ENCODE measurements at places on chromosomes 7 and 10.

DNA sequence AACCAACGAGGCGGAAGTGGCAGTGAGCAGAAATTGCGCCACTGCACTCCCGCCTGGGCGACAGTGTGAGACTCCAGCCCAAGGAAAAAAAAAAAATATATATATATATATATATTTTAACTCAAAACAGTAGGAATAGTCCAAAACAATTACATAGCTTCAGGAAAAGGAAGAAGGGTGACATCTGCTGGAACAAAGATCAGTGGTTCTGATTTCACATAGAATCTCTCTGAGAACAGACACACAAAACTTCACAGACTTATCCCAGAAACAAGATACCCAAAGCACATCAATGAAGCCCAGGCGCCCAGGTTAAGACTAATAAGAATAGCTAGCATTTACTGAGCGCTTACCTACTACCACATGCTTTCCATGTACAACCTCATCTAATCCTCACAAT, 45.0 kb downstream of the DNMBP start:
- no peak for DNase-seq

DNA sequence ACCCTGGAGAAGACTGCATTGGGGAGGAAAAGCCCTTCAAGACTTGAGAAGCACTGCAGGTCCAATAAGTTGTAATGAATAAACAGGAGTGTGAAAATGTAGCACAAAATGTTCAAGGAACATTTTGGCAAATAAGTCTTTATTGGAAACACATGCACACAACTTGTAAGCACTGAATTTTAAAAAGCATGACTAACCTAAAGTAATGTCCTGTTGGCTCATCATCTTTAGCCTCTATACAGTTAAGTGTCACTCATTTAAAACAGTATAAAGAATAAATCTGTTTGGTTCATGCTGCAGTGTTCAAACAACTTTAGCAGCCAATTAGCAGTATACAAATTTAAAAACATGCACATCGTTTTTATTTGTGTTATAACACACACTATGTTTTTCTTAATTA, 108.6 kb downstream of the CDK6 start:
- no peak for DNase-seq

GRCh38 chr7:43799605-43800004, 41.1 kb downstream of the BLVRA start:
- DNase-seq = no peak

- DNase-seq = no peak
Observed at GRCh38 chr7:91357379-91357778, 93.1 kb downstream of the FZD1 start.

GRCh38 chr10:104806801-104807200, 165.7 kb downstream of the SORCS3 start:
- no peak for DNase-seq

GRCh38 chr7:44044315-44045225, at the start of gene DBNL:
TSS of gene DBNL (plus strand) at chr7:44044702. CDS start at chr7:44044738, 36 bp downstream.
- DNase-seq = peak; percentile 93

DNA sequence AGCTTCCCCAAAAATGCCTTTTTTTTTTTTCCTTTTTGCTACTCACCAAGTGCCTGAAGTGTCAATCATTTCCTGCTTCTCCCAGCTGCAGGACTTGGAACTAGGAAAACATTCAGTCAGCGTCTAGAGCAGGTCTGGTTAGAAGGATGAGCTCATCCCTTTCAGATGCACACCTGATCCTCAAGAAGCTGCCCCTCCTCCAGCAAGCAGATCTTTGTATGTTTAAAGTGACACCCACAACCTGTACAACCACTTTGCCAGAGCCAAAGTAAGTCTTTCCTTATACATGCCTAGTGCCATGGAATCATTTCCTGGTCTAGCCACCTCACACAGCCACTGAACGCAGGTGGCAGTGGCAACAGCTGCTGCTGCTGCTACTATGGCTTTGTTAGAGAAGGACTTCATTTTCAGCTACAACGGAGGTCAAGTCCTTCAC, 10.4 kb upstream of the USP54 start:
- no peak for DNase-seq

GRCh38 chr7:50304129-50304910, at the start of gene IKZF1:
TSS of gene IKZF1 (plus strand) at chr7:50304716. CDS start at chr7:50319062, 14,346 bp downstream.
- peak; percentile 77 for DNase-seq

- no peak for DNase-seq
Observed at GRCh38 chr7:28362812-28363211, 49.5 kb upstream of the CREB5 start.

GRCh38 chr10:46528171-46528671, 28.2 kb downstream of the GPRIN2 start:
- DNase-seq = no peak

- DNase-seq = peak; percentile 72
Observed at GRCh38 chr10:21526188-21526859, 842 bp upstream of the SKIDA1 start.

DNA sequence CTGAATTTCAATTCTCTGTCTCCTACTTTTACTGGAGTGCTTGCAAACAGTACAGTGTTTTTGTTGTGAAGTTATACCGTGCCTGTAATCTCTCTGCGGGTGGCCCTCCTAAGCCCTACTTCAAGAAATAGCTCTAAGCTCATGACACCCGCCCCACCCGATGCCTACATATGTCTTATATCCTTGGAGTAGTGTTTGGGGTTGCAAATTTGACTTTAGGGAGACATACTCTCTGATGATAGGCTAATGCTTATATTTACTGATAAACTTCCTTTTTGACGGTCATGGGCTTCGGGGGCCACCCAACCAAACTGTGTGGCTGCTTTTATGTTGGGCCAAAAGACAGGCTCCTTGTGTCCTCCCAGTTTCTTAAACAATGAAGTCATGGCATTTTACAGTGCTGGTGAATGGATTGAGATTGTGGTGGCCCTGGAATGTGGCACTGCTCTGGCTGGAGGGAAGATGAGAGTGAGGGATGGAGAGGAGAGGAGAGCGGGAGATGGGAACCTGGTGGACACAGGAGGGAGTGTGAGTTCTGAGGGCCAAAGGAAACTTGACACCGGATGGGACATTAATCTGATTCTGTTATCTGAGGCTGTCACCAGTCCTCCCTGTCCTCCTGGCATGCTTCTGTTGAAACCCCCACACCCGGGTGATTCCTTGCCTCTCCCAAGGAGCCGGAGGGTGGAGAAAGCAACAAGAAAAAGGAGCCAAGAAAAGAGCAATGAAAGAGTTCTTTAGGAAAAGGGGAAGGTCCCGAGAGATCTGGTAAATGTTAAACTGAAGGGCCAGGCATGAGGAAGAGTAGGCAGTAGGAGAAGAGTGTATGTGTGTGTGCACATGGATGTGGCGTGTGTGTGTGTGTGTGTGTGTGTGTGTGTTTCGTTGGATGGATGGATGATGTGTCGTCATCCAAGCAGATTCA, 113.3 kb downstream of the TCF7L2 start:
- no peak for DNase-seq

DNA sequence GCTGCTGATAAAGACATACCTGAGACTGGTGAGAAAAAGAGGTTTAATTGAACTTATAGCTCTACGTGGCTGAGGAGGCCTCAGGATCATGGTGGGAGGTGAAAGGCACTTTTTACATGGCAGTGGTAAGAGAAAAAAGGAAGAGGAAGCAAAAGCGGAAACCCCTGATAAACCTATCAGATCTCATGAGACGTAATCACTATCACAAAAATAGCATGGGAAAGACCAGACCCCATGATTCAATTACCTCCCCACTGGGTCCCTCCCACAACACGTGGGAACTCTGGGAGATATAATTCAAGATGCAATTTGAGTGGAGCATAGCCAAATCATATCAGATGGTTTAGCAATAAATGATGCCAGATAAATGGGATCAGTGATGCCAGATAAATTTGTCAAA, 892.0 kb upstream of the CELF2 start:
- DNase-seq = no peak

- DNase-seq = peak; percentile 76
Observed at GRCh38 chr10:118850418-118851061, 95.8 kb upstream of the CACUL1 start.

- no peak for DNase-seq
Observed at GRCh38 chr7:143283381-143283780, 1.4 kb upstream of the TMEM139 start.

GRCh38 chr10:50431791-50432190, 180.5 kb upstream of the ASAH2 start:
- no peak for DNase-seq

- no peak for DNase-seq
Observed at GRCh38 chr7:151862606-151863381, 14.1 kb downstream of the PRKAG2 start.

DNA sequence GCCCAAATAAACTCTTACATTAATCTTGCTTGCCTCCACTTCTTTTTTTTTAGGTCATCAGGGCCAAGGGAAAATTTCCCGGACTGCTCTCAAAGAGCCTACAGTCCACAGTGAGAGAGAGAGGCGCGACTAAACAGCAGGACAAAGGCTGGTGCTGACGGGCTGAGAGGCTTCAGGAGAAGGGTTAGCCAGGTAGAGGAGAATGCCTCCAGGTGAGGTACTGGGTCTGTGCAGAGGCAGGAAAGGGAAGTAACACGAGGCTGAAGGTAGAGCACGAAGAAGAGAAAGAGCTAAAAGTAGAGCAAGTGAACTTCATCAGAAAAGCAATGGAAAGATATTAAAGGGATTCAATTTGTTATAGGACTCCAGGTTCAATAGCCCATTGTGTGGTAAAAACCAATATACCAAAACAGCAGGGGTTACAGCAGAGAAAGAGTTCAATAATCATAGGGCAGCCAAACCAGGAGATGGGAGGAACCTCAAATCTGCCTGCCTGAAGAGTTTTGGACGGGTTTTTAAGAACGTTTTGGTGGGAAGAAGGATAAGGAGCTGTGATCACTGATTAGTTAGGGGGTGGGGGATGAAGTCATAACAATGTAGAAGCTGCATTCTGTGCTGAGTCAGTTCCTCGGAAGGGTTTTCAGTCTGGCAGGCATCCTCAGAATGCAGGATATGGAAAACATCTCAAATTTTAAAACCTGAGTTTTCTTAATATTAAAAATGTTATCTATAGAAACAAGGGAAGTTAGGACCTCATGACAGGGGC, 171.5 kb downstream of the AKR1D1 start:
- DNase-seq = no peak

GRCh38 chr10:71266918-71267442, 52.1 kb upstream of the SLC29A3 start:
- no peak for DNase-seq

DNA sequence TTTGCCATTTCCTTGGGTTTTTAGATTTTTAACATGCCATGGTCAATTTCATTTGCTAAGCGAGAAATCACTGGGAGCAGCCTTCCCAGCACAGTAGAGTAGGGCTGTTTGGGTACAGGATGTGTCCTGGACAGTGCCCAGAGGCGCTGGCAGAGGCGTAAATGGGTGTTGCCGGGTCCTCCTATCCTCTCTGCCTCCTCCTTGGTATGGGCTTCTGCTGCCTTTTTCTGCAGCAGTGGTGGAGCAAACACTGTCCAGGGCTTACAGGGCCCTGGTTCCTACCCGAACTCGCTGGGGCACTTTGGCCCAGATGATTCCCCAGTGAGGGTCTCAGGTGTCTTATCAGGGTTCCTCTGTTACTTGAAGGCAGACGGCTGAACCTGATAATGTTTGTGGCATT, 298.3 kb downstream of the RPS24 start:
- DNase-seq = no peak

DNA sequence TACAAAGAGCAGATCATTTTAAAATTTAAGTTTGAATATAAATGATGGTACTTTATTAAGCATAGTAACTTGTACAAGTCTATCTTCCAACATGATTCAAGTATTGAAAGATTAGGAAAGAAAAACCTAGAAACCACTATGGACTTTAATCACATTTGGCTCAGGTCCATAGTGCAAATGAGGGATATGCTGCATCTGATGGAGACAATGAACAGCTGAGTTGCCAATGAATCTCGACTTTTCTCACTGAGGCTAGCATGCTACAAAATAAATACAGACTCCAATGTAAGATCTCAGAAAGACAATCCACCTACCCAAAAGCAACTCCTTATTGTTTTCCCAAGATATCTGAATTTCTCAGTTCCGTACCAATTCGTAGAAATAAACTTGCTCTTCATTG, 89.8 kb downstream of the SEMA3A start:
- DNase-seq = no peak

- DNase-seq = no peak
Observed at GRCh38 chr7:73314271-73314670, 5.6 kb upstream of the NSUN5 start.

- no peak for DNase-seq
Observed at GRCh38 chr7:135901585-135902540, 75.3 kb downstream of the MTPN start.

- no peak for DNase-seq
Observed at GRCh38 chr7:131544449-131545301, 11.8 kb downstream of the PODXL start.

GRCh38 chr10:33298110-33298509, 36.4 kb downstream of the NRP1 start:
- no peak for DNase-seq

DNA sequence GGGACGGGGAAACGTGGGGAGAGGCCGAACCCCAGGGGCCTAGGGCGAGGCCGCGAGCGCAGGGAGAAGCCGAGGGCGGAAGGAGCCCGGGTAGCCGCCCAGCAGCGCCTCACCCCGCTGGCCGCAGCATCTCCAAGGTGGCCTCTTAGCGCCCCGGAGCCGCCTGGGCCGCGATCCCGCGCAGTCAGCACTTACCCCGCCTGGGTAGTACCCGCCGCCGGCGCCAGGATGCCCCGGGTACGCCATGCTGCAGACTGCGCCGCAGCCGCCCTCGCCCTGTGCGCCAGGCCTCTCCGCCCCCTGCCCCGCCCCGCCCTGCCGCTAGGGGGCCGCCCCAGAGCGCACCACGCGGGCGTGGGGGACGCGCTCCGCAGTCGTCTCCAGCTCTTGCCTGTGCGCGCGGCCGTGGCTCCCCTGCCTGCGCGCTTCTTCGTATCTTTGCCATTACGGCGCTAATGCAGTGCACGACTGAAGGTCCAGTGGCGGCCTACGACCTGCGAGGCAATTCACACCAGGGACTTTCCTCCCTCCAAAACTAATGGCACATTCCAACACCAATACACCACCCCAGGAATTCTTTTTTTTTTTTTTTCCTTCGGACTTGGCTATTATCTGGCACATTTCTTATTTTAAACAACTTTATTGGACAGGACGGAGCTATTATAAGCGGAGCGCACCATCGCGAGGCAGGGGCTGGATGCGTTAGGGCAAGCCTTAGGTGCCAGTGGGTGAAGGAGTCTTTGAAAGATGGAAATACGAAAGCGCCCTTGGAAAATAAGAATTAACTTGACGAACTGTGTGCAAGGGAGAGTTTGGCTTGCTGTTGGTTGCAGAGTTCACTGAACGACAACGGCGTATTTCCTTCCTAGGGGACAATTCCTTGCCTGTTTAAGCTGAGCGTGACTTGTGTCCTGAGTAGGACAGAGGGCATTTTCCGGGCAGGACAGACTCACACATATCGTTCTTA, at the start of gene SRI:
Gene SRI (minus strand): TSS at position 258 of the 967 bp plus-strand sequence. CDS start 12 bp downstream, at position 246.
- DNase-seq = peak; percentile 91
